ENCODE measurements at places on chromosomes 4 and X. TPM values are rescaled to one million over a fixed set of nuclear protein-coding genes. Genes with fewer than 3 reads are reported as not detected.

- no peak for DNase-seq
Measured at GRCh38 chr4:36214735-36215485, 29.4 kb downstream of the ARAP2 start.

DNA sequence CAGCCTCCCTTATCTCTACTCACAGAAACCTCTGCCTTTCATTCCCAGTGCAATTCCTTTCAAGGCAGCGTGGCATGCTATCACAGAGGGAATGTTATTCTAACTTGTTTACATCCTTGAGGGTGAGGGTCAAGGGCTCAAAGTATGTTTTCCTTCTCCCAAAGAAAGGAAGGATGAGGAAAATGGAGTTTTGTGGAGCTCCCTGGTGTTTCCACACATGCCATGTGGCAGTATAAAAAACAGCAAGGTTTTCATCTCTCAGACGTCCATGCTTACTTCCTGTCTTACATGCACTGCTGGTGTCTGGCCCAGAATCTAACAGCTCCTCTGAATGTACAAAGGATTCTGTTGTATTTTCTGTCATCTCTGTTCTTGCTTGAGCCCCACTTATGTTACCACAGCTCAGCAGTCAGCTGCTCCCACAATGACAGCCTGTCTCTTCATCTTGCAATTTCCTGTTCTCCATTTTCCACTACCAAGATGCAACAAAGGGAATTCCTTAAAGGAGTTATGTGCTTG is 128.0 kb downstream of the SNCA start:
- no peak for DNase-seq

DNA sequence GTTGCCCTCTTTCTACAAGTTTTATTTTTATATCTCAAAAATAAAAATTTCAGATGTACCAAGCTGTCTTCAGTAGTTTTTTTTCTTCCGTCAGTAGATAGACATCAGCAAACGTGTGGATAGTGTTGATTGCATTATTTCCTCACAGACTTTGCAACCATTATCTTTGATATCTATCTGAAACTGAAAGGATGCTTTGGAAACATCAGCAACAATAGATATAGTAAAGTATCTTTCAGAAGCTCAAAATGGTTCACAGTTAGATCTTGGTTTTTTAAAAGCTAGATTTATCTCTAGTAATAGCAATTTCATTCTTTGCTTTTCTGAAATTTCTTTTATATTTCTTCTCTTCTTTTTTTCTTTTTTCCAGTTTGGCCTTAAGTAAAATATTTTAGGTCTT is 246.9 kb upstream of the PCDH7 start:
- no peak for DNase-seq

DNA sequence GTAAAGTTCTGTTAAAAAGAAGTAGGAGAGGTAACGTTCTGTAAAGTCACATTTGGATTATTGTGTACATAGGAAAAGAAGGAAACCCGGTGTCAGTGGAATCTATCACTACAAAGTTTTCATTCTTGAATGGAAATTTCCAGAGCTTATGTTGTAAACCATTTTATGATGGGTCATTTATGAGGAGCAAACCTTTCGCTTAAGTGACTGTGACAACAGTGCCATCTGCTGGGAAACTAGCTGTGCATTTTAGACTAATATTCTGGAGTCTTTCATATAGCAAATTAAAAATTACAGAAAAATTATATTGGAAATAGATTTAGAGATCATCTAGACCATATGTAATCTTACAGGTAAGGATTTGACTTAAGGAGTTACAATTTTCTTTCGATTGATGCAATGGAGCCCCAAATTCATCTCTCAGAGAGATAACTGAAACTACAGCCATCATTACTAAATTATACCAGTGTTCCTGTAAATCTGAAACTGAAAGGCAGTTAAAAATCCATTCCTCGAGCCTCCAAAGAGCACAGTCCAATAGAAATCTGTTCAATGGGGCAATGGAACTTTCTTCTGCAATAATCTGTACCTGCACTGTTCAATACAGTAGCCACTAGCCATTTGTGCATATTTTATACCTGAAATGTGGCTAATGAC is 26.9 kb downstream of the ASB9 start:
- peak; percentile 46 for DNase-seq

- DNase-seq: no peak
Measured at GRCh38 chr4:54063737-54064316, 578 bp downstream of the CHIC2 start.

- DNase-seq: no peak
Measured at GRCh38 chr4:184395971-184396391, 78.4 kb downstream of the IRF2 start.

DNA sequence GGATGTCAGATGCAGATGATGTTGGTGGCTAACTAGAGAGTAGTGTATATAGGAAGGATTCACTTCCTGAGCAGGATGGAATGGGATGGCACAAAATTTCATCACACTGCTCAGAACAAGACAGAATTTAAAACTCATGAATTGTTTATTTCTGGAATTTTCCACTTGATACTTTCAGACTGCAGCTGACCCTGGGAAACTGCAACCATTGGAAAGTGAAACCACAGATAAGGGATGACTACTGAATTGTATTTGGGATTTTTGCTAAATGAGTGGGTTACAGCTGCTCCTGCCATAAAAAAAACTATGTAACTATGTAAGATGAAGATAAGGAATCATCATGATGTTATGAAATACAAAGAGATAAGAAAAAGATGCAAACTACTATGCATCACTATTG is 51.4 kb downstream of the NPY5R start:
- DNase-seq: no peak

- no peak for DNase-seq
Measured at GRCh38 chr4:80839792-80840191, 190.7 kb upstream of the BMP3 start.

DNA sequence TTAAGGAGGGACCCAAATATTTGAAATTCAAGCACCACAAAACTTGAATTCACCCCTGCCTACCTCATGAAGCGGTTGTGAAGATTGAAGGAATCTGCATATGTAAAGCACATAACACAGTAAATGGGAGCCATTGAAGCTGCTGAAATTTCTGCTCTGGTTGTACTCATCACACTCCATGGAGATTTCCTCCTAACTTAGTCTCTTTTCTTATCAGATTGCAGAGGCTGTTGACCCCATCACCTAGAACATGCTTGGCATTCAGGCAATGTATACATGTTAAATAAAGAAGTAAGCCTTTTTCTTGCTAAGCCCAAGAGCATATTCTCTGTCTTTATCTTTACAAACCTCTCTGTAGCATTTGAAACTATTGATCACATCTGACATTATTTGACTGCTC is 104.9 kb upstream of the TNIP3 start:
- no peak for DNase-seq

GRCh38 chr4:53367721-53368120 is 1.9 kb upstream of the SCFD2 start:
- no peak for DNase-seq

GRCh38 chr4:51855751-51856150 is 12.8 kb downstream of the DCUN1D4 start:
- DNase-seq: no peak

DNA sequence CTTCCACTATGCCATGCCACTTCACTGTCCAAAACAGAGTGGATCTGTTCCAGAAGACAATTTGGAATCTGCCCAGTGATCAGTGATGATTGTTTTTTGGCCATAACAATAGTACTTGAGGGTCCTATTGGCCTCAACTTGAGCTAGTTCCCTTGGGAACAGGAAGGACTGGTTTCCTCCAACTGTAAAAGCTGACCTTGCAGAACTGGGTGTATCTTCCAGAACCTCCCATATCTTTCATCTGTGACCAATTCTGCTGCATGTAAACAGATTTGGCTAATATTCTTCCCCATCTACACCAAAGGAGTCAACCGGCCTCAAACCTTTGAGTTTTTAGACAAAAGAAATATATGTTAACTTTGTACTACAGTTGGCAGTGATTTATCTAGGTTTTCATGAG is 165.1 kb upstream of the TRPC5 start:
- no peak for DNase-seq

GRCh38 chr4:45079616-45080015 is 353.3 kb upstream of the GNPDA2 start:
- no peak for DNase-seq

- DNase-seq: no peak
Measured at GRCh38 chr4:76388160-76388908, 32.6 kb downstream of the CCDC158 start.

GRCh38 chr4:38133711-38134480 is 173.7 kb downstream of the PTTG2 start:
- DNase-seq: no peak

GRCh38 chr4:37891260-37892159 is 626 bp downstream of the TBC1D1 start:
- no peak for DNase-seq

GRCh38 chr4:40952672-40953071 is 202.9 kb downstream of the NSUN7 start:
- no peak for DNase-seq

- no peak for DNase-seq
Measured at GRCh38 chr4:14023036-14023435, 395.5 kb upstream of the BOD1L1 start.

The UGT2B17 gene
- polyA plus RNA-seq: not detected

The GJB1 gene
- polyA plus RNA-seq: not detected

The HDX gene
- polyA plus RNA-seq: 3.8 TPM

The PSAPL1 gene
- polyA plus RNA-seq: not detected

The ALAS2 gene
- polyA plus RNA-seq: 29.3 TPM

The AMER1 gene
- 6.6 TPM for polyA plus RNA-seq

The ATP2B3 gene
- polyA plus RNA-seq: 0.80 TPM

The USP17L11 gene
- polyA plus RNA-seq: not detected

The SPANXA1 gene
- polyA plus RNA-seq: not detected
